ENCODE measurements at places on chromosomes 3 and 15.
A peak's percentile ranks its signal among the peaks of the same experiment; 100 is the strongest.

GRCh38 chr3:132669256-132669777 is 9.2 kb downstream of the UBA5 start:
- DNase-seq: no peak

DNA sequence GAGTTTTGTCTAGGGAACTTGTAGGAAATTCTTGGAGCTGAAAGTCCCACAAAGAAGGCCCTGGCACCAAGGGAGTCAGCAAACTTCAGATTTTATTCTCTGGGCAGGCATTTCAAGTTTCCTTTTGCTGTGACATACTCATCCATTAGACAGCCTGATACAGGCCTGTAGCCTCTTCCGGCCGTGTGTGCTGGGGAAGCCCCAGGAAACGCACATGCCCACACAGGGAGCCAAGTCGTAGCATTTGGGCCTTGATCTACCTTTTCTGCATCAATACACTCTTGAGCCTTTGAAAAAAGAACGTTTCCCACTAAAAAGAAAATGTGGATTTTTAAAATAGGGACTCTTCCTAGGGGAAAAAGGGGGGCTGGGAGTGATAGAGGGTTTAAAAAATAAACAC is 15.0 kb downstream of the TIGIT start:
- no peak for DNase-seq

DNA sequence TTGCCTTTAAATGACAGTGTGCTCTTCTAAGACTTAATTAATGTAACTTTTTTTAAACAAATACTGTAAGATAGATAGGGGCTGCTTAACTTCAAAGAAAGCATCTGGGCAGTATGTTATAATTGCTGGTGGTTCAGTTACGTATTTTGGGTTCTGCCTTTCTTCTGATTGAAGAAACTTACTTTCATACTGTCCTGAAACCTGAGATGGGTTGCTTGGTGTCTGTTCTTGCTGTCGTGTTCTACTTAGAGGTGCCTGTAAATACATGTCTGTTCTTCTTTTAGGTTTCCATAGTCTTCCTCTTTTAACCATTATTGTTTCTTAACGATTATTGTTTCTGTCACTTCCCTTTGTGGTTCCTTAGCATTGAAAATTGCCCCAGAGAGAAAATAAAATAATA is 297.7 kb upstream of the CHRM5 start:
- DNase-seq: no peak

GRCh38 chr3:37810848-37811247 is 50.8 kb upstream of the CTDSPL start:
- DNase-seq: no peak

- no peak for DNase-seq
Observed at GRCh38 chr3:73442152-73442551, 182.6 kb downstream of the PDZRN3 start.

- DNase-seq: peak; percentile 70
Observed at GRCh38 chr3:87503900-87504498, 227.6 kb upstream of the POU1F1 start.

DNA sequence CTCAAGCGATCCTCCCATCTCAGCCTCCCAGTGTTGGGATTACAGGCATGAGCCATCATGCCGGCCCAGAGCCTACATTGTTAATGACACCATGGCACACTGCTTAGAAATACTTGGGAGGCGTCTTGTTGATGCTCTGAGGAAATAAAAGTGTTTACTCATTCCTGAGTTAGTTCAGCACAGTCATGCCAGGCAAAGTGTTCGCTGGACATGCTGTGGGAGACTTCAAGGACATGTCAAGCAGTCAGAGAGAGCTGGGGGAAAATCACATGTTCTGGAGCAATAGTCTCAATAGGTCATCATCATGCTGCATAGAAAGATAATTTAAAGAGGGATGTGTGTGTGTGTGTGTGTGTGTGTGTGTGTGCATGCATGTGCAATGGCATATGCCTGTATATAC is 37.5 kb downstream of the TTC23 start:
- DNase-seq: peak; percentile 35

- no peak for DNase-seq
Observed at GRCh38 chr3:143783851-143784370, 64.4 kb downstream of the SLC9A9 start.

DNA sequence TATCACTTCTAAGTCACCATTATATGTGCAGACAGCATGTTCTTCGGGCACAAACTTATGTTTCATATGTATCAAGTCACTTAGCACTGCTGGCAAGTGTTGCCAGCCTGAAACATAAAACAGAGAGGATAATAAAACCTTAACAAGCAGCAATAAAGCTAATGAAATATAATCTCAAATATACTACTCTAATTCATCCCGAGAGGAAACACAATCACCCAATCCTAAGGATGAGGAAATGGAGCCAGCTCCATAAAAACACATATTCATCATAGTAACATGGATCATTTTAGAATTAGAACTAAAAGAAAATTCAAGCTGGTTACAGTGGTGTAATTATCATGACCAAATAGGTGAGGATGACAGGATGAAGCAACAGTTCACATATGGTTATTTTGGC is 1072.7 kb downstream of the EPHA3 start:
- DNase-seq: no peak

DNA sequence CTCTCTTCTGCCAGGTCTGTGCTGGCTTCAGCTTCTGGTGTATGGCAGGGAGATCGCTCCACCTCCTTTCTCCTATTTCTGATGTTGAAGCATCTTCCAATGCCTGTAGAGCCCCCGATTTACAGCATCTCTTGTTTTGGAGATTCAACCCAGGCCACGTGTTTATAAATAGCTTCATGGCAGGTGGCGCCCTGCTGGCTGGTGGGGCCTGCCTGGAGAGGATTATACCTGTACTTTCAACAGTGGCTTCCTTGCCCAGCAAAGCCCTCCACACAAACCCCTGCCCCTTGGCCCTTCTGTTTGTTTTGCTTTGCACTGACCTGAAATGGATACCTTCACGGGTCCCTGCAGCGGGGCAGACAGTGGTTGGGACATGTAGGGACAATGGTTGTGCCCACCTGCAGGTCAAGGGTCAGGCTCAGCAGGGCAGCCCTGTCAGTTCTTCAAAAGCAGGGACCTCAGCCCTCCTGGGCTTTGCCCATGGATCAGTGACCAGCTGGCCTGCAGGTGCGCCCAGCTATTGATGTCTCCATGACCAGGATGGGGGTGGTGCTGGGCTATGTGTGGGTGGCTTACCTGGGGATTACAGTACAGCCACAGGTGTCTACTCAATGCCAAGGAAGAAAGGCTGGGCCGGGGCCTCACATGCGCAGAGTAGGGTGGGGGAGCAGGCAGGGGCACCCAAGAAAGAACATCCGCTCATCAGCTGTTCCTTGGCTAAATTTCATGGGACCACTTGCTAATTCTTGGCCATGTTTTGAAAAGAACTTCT is 112.7 kb upstream of the PRR23C start:
- DNase-seq: no peak

DNA sequence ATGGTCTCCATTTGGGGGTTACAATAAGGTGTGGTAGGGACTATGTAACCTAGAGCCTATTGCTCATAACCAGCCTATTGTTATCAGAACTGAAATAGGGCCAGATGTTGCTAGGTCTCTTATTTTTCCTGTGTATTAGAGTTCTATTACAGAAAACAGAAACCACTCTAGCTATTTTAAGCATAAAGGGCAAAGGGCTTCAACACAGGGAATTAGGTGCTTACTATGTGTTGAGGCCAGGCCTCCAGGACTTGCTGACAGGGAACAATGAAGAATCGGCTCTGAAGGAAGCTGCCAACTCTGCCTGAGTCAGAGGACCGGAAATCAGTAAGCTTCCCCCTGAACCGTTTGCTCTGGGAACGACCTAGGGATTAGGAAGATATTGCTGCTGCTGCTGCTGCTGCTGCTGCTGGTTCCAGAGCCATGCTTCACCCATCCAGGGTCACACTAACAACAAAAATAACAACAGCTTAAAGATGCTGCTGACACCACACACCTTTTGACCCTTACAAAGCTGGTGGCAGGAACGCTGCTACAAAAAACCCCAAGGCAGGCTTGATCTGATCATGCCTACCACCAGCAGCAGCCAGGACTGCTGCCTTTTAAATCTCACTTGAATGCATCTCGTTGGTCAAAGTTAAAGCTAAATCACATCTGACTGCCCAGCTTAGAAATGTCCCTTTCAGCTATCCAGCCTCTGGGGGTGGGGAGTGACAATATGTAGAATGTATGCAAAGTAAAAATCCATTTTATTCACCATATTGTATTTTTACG is 276.9 kb upstream of the IL12A start:
- peak; percentile 98 for DNase-seq

- no peak for DNase-seq
Observed at GRCh38 chr3:66602237-66602636, 101.4 kb upstream of the LRIG1 start.

- DNase-seq: peak; percentile 79
Observed at GRCh38 chr3:146493761-146494160, 24.4 kb upstream of the PLSCR2 start.

- DNase-seq: peak; percentile 21
Observed at GRCh38 chr15:28989239-28989830, 103.6 kb downstream of the APBA2 start.

DNA sequence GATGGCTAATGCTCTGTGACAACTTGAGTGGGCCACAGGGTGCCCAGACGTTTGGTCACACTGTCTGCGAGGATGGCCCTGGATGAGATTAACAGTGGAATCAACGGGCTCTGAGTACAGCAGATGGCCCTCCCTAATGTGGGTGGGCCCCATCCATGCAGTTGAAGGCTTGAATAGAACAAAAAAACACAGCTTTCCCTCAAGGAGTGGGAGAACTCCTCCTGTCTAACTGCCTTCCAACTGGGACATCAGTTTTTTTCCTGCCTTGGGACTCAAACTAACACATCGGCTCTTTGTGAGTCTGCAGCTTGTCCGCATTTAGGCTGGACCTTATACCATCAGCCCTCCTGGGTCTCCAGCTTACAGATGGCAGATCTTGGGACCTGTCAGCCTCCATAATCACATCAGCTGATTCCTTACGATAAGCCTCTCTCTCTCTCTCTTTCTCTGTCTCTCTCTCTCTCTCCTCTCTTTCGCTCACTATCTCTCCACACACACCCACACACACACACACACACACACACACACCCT is 20.8 kb downstream of the FAM174B start:
- DNase-seq: no peak

DNA sequence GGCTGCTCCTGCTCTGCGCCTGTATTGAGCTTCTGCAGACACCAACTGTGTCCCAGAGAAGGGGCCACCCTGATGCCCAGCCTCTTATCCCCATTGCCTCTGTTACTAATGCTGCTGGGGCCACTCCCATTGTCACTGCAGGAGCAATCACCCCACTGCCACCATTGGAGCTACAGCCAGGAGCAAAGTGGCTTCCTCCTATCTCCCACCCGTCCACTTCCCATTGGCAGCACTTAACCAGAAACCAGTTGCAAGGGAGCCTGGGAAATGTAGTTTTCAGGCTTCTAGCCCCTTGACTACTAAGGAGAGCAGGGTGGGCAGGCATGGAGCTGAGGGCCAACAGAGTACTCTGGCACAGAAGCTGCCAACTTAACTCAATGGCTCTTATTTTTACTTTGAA is 55.9 kb upstream of the KLF13 start:
- no peak for DNase-seq

- DNase-seq: no peak
Observed at GRCh38 chr15:25407950-25408349, 30.9 kb downstream of the UBE3A start.

DNA sequence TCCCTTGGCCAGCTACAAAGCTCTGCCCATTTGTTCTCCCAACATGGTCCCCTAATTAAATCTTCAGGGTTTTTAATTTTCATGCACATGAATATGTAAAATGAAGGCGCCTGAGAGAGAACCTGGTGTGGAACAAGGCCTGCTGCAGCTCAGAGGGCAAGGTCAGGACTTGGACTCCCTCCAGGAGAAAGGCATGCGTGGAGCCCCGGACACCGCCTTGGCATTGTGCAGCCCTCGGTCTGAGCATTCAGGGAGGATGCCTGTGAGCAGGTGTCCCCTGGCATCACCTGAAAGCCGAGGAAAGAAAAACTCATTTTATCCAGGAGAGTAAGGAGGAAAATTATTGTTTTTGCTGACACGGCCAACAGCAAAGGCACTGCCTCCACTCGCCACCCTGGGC is 33.8 kb upstream of the EPHB1 start:
- DNase-seq: no peak

- DNase-seq: no peak
Observed at GRCh38 chr3:51876186-51876585, 785 bp upstream of the IQCF5 start.

DNA sequence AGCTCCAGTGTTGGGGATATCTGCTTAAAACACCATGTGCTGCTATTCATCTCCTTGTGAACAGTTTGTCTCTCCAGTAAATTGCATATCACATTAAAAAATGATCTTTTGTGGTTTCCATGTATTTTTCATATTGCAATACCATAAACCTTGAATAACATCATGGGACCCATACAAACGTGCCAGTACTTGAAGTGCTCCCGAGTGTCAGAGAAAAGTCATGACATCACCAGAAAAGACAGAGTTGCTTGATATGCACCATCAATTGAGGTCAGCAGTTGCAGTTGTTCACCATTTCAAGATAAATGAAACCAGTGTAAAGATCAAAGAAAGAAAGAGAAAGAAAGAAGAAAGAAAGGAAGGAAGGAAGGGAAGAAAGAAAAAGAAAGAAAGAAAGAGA is 278.6 kb downstream of the ZNF621 start:
- DNase-seq: no peak

GRCh38 chr3:125042725-125043406 is 12.9 kb downstream of the HEG1 start:
- DNase-seq: no peak

- no peak for DNase-seq
Observed at GRCh38 chr3:181402347-181402746, 309.4 kb upstream of the SOX2 start.

GRCh38 chr3:194075802-194076460 is 60.0 kb upstream of the HES1 start:
- no peak for DNase-seq

DNA sequence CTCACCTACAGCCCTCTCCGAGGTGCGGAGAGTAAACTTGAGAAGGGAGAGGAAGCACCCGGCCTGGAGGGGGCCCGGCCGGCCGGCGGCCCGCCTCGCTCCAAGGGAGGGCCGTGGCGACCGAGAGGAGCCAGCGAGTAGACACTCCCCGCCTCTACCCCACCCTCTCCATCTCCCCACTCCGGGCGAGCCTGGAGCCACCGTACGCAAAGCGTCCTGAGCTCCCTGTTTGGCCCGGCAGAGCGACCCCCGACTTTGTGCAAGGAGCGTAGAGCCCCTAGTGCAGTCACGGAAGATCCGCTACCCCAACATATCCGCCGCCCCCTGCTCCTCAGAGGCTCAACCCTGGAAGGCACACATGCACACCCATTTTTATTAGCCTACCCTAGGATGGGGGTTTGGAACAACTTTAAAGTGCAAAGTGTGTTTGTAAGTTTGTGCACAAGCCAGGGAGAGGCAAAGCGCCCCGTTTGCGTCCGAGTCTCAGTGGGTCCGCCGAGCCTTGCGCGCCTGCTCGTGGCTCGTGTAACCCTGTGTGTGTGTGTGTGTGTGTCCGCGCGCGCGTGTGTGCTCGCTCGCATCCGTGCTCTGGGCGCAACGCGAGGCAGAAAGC is 508 bp upstream of the SMAD6 start:
- peak; percentile 56 for DNase-seq

GRCh38 chr3:48684480-48685143 is 1.1 kb downstream of the NCKIPSD start:
- DNase-seq: peak; percentile 20

- DNase-seq: no peak
Observed at GRCh38 chr3:64554096-64554920, 133.5 kb downstream of the ADAMTS9 start.

- peak; percentile 35 for DNase-seq
Observed at GRCh38 chr3:178381971-178382448, 154.2 kb upstream of the KCNMB2 start.
